ENCODE measurements at places on chromosomes 11 and 22.

DNA sequence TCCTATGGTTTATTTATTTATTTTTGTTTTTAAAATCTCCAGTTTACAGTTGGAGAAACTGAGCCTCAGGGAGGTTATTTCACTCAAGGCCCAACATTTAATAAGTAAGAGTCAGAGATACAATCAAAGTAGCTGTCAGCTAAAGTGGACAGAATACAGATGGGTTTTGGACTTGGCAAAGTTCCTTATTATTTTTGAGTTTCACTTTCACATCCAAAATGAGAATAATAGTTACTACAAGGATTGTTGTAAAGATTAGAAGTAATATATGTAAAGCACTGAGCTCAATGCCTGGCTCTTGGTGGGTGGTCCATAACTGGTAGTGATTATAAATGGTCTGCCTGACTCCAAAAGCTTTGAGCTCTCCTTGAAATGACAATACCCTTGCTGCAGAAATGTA is 87.5 kb upstream of the SESN3 start:
- no peak for DNase-seq

DNA sequence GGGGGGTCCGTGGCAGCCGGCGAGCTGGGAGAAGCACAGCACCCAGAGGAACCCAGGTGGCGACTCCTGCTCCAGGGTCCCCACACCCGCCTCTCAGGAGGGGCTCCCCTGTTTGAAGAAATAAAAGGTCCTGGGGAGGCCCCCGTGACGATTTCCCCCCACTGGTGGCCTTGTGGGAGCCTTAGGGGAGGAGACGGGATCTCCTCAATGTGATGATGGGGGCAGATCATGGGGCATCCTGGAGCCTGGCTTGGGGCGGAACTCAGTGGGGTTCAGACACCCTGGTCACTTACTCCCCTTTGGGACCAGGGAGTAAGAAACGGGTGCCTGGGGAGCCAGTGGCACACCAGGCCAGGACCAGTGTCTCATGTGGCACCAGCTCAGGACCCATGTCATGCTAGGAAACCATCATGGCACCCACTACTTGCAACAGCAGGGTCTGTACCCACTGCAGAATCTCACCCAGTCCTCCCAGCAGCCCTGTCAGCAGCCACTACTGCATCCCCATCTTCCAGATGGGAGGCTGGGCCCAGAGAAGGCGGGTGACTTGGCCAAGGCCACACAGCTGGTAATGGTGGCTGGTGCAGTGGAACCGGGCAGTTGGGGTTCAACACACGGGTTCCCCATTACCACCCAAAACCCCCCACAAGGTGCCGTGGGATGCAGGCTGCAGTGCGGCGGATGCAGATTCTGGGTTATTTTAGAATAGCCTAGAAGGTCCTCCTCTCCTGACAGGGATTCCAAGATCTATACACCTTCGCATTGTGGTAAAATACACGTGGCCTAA is 130.7 kb downstream of the CTTN start:
- no peak for DNase-seq

- DNase-seq = no peak
Observed at GRCh38 chr11:58829786-58830185, 14.7 kb downstream of the GLYATL2 start.

DNA sequence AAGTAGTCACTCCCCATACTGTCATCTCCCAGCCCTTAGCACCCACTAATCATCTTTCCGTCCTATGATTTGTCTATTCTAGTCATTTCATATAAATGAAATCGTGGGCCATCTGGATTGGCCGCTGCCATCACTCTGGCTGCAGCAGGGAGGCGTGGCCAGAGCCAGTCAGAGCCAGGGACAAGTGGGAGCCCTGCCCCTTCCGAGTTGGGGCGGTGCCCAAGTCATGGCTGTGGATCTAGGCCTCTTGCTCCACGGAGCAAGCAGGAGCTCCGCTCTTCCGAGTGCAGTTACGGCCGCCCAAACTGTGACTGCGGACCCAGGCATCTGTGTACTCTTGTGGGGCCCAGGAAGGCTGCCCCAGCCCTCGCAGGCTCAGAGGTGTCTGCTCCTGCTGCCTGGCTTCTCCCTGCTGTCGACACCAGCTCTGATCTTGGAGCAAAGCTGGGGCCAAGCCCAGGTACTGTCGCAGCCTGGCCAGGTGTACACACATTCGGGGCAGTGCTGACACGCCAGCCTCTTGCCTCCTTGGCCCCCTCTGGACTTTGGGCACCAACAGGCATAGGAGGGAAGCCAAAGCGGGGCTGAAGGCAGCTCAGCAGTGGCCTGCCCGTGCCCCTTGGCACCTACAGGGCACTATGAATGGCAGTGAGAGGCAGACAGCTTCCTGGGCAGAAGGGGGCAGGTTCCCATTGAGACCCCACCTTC is 8.4 kb downstream of the MRPL48 start:
- DNase-seq = no peak

All from NCI-H2081 treated with DMSO at 0.1 percent for 48 hours (cell line).